T-cell (primary cell): ENCODE measurements at places on chromosomes 2 and 18. TPM values are rescaled to one million over a fixed set of nuclear protein-coding genes. Genes with fewer than 3 reads are reported as not detected.

- H3K27ac ChIP-seq = no peak overlapping the region
- no peak for DNase-seq
- H3K4me1 ChIP-seq = peaks cover 11% of the 10 kb centered on the region
These were observed 5.9 kb upstream of the DLX2 start for GRCh38 chr2:172108587-172108930.

- no peaks in the 10 kb centered on the region for H3K36me3 ChIP-seq
- H3K27ac ChIP-seq = peak overlapping the region; percentile 68
- no peak for DNase-seq
- H3K4me1 ChIP-seq = peaks cover 2% of the 10 kb centered on the region
- no peaks in the 10 kb centered on the region for H3K27me3 ChIP-seq
These were observed 76.4 kb upstream of the ZEB2 start for GRCh38 chr2:144596073-144596871.

DNA sequence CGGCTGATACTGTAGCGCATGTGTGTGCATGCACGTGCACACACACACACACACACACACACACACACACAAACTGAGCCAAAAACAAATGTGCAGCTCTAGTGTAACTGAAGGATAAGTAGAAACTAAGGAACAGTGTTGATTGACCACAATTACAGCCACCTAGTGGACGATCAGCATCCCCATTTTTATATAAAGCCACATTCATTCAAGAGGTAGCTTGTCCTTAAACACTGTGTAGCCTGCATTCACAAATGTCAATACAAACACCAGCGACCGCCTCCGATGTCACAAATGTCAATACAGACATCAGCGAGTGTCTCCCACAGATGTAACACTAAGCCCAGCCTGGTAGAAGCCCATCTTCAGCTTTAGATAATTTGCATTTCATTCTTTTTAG, 167.4 kb downstream of the PTGR3 start:
- no peak overlapping the region for H3K27ac ChIP-seq
- DNase-seq = no peak
- no peaks in the 10 kb centered on the region for H3K4me1 ChIP-seq

GRCh38 chr18:62522504-62523254, at the start of gene ZCCHC2:
ZCCHC2 (plus strand) TSS chr18:62523025; CDS start chr18:62523425, 400 bp downstream.
- H3K27me3 ChIP-seq = no peaks in the 10 kb centered on the region
- peaks cover 25% of the 10 kb centered on the region for H3K4me1 ChIP-seq
- peak; percentile 99 for DNase-seq
- peak within 1 kb of the TSS; percentile 90 for H3K4me3 ChIP-seq
- peak within 1 kb of the TSS; percentile 71 for H3K27ac ChIP-seq
- no peaks in the 10 kb centered on the region for H3K36me3 ChIP-seq

DNA sequence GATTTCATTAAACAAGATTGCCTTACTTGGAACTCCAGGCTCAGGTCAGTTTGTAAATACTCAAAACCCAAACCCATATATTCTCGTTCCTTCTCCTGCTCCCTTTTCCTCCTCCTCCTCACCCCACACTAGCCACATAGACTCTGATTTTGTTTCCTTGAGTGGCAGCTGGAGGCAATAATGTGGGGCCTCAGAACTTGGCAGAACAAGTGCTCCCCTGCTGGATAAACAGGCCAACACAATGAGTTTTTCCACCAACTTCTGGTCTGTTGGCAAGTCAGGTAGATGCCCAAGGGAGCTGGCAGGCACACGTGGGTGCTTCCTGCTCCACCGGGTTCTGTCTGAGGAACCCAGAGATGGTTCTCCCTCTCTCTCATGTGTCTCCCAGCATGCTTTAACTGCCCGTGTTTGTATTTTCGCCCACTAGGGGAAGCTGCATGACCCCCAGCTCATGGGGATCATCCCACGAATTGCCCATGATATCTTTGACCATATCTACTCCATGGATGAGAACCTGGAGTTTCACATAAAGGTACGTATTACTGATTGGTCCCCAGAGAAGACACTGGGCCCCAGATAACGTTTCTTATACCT, 61.9 kb downstream of the KIF5C start:
- no peaks in the 10 kb centered on the region for H3K27me3 ChIP-seq
- no peak overlapping the region for H3K27ac ChIP-seq
- H3K4me3 ChIP-seq = no peak overlapping the region
- no peak for DNase-seq
- H3K4me1 ChIP-seq = no peaks in the 10 kb centered on the region

- peak overlapping the region; percentile 95 for H3K4me3 ChIP-seq
- no peaks in the 10 kb centered on the region for H3K27me3 ChIP-seq
- H3K4me1 ChIP-seq = peaks cover 26% of the 10 kb centered on the region
- no peaks in the 10 kb centered on the region for H3K36me3 ChIP-seq
- no peak for DNase-seq
These were observed 1.3 kb upstream of the KCMF1 start for GRCh38 chr2:84969511-84970209.

DNA sequence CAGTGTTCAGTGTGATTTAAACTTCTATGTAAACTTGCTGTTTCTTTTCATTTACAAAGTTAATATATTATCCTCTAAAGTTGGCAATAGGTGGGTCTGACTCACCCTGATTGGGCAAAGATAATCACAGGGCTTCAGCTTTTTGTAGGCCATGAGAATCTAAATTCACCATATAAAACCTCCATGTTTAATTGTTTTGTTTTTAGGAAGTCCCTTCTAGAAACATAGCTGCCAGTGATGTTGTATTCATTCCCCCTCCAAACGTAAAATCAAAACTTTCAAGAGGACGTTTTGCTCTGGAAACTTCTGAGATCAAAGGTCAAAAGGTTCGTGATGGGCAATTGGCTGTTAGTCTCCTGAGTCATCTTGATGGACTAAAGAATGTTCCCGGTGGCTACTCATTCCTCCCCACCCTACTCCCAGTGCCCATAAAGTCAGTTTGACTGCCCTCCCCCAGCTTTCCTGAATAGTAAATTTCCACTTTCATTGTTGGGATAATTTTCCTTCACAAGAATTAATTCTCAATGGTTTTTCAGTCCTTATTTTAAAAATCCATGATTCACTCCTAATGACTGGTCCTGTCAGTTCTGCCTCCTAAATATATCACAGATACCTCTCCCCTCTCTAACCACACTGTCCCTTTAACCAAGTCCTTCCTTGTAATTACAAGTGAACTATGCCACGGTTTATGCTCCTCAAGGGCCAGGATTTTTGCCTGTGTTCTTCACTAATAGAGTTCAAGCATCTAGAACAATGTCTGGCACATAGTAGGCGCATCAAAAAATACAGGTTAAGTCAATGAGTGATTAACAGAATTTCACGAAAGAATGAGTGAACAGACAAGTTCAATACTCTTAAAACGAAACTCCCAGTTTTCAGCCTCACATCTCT, 164.4 kb upstream of the VRK2 start:
- H3K36me3 ChIP-seq = no peaks in the 10 kb centered on the region
- H3K4me1 ChIP-seq = no peaks in the 10 kb centered on the region
- H3K27me3 ChIP-seq = no peaks in the 10 kb centered on the region
- H3K4me3 ChIP-seq = no peak overlapping the region
- H3K27ac ChIP-seq = no peak overlapping the region

GRCh38 chr2:70144443-70145143, 46.2 kb downstream of the C2orf42 start:
- H3K36me3 ChIP-seq = peaks cover under 1% of the 10 kb centered on the region
- H3K4me1 ChIP-seq = peaks cover 34% of the 10 kb centered on the region
- no peaks in the 10 kb centered on the region for H3K27me3 ChIP-seq

GRCh38 chr2:199457147-199458008, at the start of gene SATB2:
SATB2 (minus strand) TSS chr2:199457939; CDS start chr2:199456037, 1,902 bp downstream.
- no peaks in the 10 kb centered on the region for H3K36me3 ChIP-seq
- peaks cover 15% of the 10 kb centered on the region for H3K4me1 ChIP-seq
- peaks cover 12% of the 10 kb centered on the region for H3K27me3 ChIP-seq
- H3K27ac ChIP-seq = no peak within 1 kb of the TSS
- peak within 1 kb of the TSS; percentile 99 for H3K4me3 ChIP-seq
- no peak for DNase-seq

DNA sequence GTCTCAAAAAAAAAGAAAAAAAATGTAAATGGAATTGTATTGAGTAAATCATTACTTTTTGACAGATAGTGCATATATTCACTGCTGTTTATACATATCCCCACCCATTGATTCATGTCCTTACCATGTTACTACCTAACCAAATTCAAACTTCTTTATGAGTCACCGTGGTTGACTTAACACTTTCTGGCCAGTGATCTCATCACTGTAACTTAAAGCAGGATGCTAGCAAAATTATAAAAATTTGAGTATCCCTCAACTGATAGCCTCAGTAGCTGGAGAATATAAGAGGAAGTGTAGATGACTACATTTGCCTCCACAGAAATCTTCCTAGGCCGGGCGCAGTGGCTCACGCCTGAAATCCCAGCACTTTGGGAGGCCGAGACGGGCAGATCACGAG, 13.4 kb downstream of the CNOT9 start:
- no peak overlapping the region for H3K27ac ChIP-seq
- no peaks in the 10 kb centered on the region for H3K4me1 ChIP-seq
- H3K36me3 ChIP-seq = no peaks in the 10 kb centered on the region
- H3K4me3 ChIP-seq = no peak overlapping the region
- DNase-seq = no peak

- H3K27me3 ChIP-seq = no peaks in the 10 kb centered on the region
- H3K4me1 ChIP-seq = no peaks in the 10 kb centered on the region
- no peak overlapping the region for H3K4me3 ChIP-seq
- H3K27ac ChIP-seq = no peak overlapping the region
These were observed 49.6 kb upstream of the STPG4 start for GRCh38 chr2:47204691-47205090.

GRCh38 chr18:75586130-75586889, 158.8 kb upstream of the SMIM21 start:
- peaks cover 5% of the 10 kb centered on the region for H3K27me3 ChIP-seq
- no peak overlapping the region for H3K4me3 ChIP-seq
- no peaks in the 10 kb centered on the region for H3K36me3 ChIP-seq
- DNase-seq = no peak

DNA sequence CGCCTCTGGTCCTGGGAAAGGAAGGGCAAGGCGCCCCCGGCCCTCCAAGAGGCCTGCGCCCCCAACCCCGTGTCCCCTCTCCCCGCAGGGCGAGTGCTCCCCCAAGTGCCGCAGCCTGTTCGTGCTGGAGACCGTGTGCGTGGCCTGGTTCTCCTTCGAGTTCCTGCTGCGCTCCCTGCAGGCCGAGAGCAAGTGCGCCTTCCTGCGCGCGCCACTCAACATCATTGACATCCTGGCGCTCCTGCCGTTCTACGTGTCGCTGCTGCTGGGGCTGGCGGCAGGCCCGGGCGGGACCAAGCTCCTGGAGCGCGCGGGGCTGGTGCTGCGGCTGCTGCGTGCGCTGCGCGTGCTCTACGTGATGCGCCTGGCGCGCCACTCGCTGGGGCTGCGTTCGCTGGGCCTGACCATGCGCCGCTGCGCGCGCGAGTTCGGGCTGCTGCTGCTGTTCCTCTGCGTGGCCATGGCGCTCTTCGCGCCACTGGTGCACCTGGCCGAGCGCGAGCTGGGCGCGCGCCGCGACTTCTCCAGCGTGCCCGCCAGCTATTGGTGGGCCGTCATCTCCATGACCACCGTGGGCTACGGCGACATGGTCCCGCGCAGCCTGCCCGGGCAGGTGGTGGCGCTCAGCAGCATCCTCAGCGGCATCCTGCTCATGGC, 52.4 kb downstream of the SLC66A2 start:
- DNase-seq = no peak
- H3K36me3 ChIP-seq = peaks cover 16% of the 10 kb centered on the region
- no peaks in the 10 kb centered on the region for H3K4me1 ChIP-seq
- no peak overlapping the region for H3K27ac ChIP-seq
- H3K27me3 ChIP-seq = no peaks in the 10 kb centered on the region
- H3K4me3 ChIP-seq = no peak overlapping the region

- H3K27ac ChIP-seq = no peak overlapping the region
- no peak overlapping the region for H3K4me3 ChIP-seq
- no peaks in the 10 kb centered on the region for H3K27me3 ChIP-seq
- no peak for DNase-seq
- H3K4me1 ChIP-seq = no peaks in the 10 kb centered on the region
These were observed 114.3 kb upstream of the MCFD2 start for GRCh38 chr2:47029737-47030524.

DNA sequence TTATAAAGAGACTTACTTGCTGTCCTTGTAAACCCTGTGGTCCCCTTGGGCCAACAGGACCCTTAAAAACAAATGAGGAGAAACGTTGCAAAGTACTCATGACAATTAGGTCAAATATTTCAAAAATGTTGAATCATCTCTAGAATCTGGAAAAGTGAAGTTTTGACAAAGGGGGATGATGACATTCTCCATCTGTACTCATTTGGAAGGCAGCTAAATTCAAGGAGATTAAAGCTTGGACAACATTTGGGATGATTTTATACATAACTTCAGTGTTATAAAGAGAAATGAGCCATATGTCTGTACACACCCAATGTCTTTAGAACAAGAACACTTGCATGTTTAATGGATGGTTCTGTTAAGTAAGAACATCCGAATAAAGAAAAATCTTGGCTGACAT, 92.9 kb downstream of the COL5A2 start:
- H3K4me3 ChIP-seq = no peak overlapping the region
- H3K27me3 ChIP-seq = no peaks in the 10 kb centered on the region
- H3K36me3 ChIP-seq = no peaks in the 10 kb centered on the region

- no peaks in the 10 kb centered on the region for H3K4me1 ChIP-seq
- H3K27ac ChIP-seq = no peak overlapping the region
- H3K4me3 ChIP-seq = no peak overlapping the region
- peaks cover 6% of the 10 kb centered on the region for H3K27me3 ChIP-seq
These were observed 114.3 kb downstream of the ARHGEF4 start for GRCh38 chr2:130951018-130951417.

Gene NT5DC4
- total RNA-seq = not detected

Gene RGPD4
- total RNA-seq = 0.20 TPM

Gene VWA3B
- not detected for total RNA-seq

Gene SP140
- total RNA-seq = 49.3 TPM

Gene SCN3A
- total RNA-seq = 0.48 TPM
